T-helper 17 cell (primary cell): ENCODE measurements at places on chromosomes 5 and 9. TPM values are rescaled to one million over a fixed set of nuclear protein-coding genes. Genes with fewer than 3 reads are reported as not detected.

GRCh38 chr5:33531824-33532223, 91.1 kb downstream of the TARS1 start:
- no peak overlapping the region for H3K27ac ChIP-seq
- peaks cover 19% of the 10 kb centered on the region for H3K27me3 ChIP-seq
- H3K4me3 ChIP-seq = no peak overlapping the region
- H3K4me1 ChIP-seq = no peaks in the 10 kb centered on the region

DNA sequence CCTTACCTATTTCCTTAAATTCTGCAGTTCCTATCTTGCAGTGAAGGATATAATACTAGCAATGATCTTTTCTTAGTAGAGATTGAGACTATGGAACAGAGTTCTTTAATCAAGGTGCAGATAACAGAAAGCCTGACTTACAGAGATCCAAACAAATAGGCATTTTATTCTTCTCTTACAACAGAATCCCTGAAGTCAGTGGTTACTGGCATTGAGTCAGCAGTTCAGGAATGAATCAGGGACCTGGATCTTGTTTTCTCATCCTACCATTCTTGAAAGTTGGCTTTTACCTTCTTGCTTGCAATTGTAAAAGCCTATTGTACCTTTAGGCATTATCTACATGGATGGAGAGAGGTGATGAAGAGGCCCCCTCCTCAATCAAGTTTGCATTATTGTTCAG, 47.5 kb upstream of the TLE4 start:
- no peak overlapping the region for H3K27ac ChIP-seq
- no peaks in the 10 kb centered on the region for H3K27me3 ChIP-seq
- H3K4me1 ChIP-seq = no peaks in the 10 kb centered on the region
- no peak for DNase-seq
- no peaks in the 10 kb centered on the region for H3K36me3 ChIP-seq

- no peak overlapping the region for H3K4me3 ChIP-seq
- H3K4me1 ChIP-seq = no peaks in the 10 kb centered on the region
- H3K27ac ChIP-seq = no peak overlapping the region
- peaks cover 27% of the 10 kb centered on the region for H3K27me3 ChIP-seq
- no peak for DNase-seq
These were observed 471.3 kb upstream of the DAB2 start for GRCh38 chr5:39896104-39896503.

DNA sequence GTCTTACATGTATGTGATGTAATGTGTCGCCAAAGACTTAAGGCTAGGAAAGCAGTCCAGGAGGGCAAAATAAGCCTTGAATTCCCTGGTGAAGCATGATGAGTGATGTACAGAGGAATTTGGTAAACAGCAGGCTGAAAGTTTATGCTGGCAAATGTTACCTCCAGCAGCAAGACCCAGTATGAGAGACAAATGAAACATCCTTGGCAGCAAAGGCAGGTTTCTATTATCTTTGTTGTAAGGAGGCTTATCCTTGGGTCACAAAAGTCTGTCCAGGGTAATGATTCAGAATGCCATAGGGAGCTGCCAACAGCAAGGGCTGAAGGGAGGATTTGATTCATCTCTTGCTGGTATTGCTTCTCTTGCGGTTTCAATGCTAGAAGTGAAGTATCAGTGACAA, 75.9 kb upstream of the HTR4 start:
- H3K36me3 ChIP-seq = no peaks in the 10 kb centered on the region
- H3K4me3 ChIP-seq = no peak overlapping the region
- H3K4me1 ChIP-seq = peaks cover 22% of the 10 kb centered on the region
- no peak for DNase-seq
- H3K27me3 ChIP-seq = peaks cover 37% of the 10 kb centered on the region
- H3K27ac ChIP-seq = no peak overlapping the region

GRCh38 chr5:132830436-132831094, at the start of gene SHROOM1:
Gene SHROOM1 (minus strand): TSS chr5:132830647. CDS start chr5:132826140, 4,507 bp downstream.
- H3K36me3 ChIP-seq = peaks cover 4% of the 10 kb centered on the region
- peaks cover 53% of the 10 kb centered on the region for H3K27me3 ChIP-seq
- DNase-seq = no peak
- H3K4me3 ChIP-seq = peak within 1 kb of the TSS; percentile 89
- H3K27ac ChIP-seq = no peak within 1 kb of the TSS

DNA sequence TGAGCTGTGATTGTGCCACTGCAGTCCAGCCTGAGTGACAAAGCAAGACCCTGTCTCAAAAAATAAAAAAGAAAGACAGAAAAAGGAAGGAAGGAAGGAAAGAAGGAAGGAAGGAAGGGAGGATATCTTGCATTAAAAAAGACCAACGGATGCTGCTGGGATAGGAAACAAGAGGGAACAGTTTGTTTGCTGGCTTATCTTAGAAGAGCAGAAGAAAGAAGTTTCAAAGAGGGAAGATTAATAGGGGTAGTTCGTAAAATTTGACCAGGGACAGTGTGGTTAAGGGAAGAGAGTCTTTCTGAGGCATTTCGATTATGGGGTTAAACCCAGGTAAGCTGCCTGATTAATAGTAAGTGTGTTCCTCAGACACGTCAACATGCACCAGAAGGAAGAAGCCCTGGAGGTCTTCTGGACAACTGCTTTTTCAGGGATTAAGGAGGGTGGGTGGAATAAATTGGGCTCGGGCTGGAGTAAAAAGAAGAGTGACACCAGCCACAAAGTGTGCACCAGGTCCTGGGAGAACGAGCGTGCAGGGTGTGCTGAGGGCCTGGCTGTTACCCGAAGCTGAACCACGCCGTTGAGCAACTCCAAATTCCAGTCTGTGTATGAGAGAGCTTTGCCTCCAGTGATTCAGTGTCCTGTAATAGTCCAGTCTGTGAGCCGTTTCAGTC, 24.8 kb downstream of the FYB1 start:
- H3K4me1 ChIP-seq = peaks cover 65% of the 10 kb centered on the region
- H3K27me3 ChIP-seq = no peaks in the 10 kb centered on the region
- H3K36me3 ChIP-seq = peaks cover 11% of the 10 kb centered on the region
- peak overlapping the region; percentile 93 for H3K4me3 ChIP-seq
- peak overlapping the region; percentile 100 for H3K27ac ChIP-seq

- H3K4me1 ChIP-seq = no peaks in the 10 kb centered on the region
- H3K27me3 ChIP-seq = peaks cover 12% of the 10 kb centered on the region
- H3K36me3 ChIP-seq = no peaks in the 10 kb centered on the region
- no peak overlapping the region for H3K4me3 ChIP-seq
These were observed 38.9 kb upstream of the EGFL7 start for GRCh38 chr9:136623842-136624183.

DNA sequence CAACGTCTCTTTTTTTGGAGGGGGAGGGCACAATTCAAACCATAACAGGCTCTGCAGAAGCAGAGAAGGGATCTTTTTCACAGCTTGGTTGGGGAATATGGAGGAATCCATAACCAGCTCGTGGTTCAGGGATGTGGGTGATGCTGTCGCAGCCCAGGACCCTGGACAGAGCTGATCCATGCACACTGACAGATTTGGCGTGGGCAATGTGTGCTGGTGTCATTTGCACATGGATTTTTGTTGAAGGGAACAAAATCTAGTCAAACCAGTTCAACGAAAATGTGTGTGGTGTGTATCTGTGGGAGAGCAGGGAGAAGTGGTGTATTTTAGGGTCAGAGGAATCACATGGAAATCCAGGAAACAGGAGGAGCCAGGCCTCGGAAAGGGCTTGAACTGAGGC, 4.2 kb downstream of the DOCK2 start:
- H3K4me1 ChIP-seq = peaks cover 63% of the 10 kb centered on the region
- H3K27ac ChIP-seq = peak overlapping the region; percentile 8
- no peak overlapping the region for H3K4me3 ChIP-seq
- H3K36me3 ChIP-seq = peaks cover 3% of the 10 kb centered on the region
- DNase-seq = no peak
- H3K27me3 ChIP-seq = no peaks in the 10 kb centered on the region

GRCh38 chr5:23001120-23001519, 148.0 kb upstream of the CDH12 start:
- no peak overlapping the region for H3K4me3 ChIP-seq
- no peak for DNase-seq
- no peaks in the 10 kb centered on the region for H3K36me3 ChIP-seq
- H3K27ac ChIP-seq = no peak overlapping the region

The WWC1 gene
- 5.4 TPM for total RNA-seq

The GRXCR2 gene
- total RNA-seq = not detected

The TSSK1B gene
- total RNA-seq = not detected

The STPG3 gene
- total RNA-seq = not detected

The FAM221B gene
- not detected for total RNA-seq

The CARD9 gene
- 1.9 TPM for total RNA-seq

The EGR1 gene
- 24.2 TPM for total RNA-seq

The SLC1A1 gene
- total RNA-seq = 0.07 TPM
